ENCODE measurements at places on chromosomes 16 and 17.
A peak's percentile ranks its signal among the peaks of the same experiment; 100 is the strongest.

GRCh38 chr17:2871205-2871604 is 75.0 kb downstream of the RAP1GAP2 start:
- DNase-seq: no peak

GRCh38 chr17:61047515-61047914 is 352.1 kb upstream of the TBX2 start:
- DNase-seq: no peak

DNA sequence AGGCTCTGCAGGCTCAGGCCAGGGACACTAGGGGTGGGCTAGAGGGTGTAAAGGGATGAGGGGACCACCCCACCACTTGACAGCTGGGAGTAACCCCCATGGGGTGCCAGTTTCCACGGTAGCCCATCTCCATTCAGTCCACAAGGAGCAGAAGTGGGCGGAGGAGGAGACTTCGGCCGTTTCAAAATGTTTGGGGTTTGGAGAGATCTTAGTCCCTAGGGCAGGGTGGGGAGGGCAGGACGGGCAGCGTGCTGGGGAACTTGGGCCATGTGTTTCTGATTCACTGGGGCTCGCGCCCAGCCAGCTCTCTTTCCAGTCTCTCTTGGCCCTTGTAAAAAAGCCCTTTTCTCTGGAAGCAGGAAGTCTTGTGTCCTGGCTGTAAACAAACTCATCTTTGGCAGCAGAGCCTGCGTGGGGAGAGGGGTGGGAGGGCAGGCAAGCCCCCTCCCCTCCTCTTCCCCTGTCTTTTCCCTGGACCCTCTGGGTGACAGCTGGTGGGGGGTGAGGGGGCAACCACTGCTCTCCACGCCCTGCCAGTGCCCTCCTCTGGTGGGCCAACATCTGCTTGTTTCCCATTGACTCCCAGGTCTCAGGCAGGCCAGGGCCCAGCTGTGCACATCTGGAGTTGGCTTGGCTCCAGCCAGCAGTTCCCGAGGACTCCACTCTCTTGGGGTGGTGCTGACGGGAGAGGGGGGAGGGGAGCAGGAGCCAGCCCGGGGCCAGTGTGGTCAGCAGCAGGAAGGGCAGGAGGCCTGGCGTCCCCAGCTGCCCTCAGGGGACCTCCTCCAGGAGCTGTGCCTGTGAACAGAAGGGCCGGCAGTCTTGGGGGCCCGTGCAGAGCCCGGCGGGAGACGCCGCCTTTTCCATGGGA is 8.1 kb downstream of the CYGB start:
- peak; percentile 47 for DNase-seq

- no peak for DNase-seq
Measured at GRCh38 chr16:2919511-2920255, 8.0 kb downstream of the FLYWCH1 start.

DNA sequence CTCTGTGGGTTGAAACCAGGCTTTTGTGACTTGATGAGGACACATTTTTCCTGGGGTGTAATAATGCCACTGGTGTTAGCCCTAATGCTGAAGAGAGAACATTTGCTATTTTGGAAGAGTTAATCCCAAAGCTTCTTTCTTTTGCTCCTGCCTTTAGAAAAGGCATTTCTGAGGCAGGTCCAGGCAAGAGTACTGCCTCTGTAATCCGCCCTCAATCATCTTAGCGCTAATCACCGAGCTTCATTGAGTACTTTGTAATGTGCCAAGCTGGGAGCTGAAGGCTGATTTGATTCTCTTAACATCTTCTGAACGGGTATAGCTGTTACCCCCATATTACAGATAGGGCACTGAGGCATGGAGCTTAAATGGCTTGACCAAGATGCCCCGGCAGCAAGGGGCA is 60.3 kb downstream of the AKAP1 start:
- no peak for DNase-seq

GRCh38 chr17:13140750-13141149 is 122.9 kb upstream of the ELAC2 start:
- no peak for DNase-seq

- no peak for DNase-seq
Measured at GRCh38 chr16:85146532-85146797, 34.2 kb upstream of the CIBAR2 start.

- DNase-seq: no peak
Measured at GRCh38 chr16:2511996-2512734, 1.6 kb upstream of the ATP6V0C start.

GRCh38 chr17:50631195-50631907 is 3.3 kb upstream of the ABCC3 start:
- DNase-seq: no peak

- DNase-seq: peak; percentile 23
Measured at GRCh38 chr17:31724619-31725018, 134.4 kb downstream of the COPRS start.

DNA sequence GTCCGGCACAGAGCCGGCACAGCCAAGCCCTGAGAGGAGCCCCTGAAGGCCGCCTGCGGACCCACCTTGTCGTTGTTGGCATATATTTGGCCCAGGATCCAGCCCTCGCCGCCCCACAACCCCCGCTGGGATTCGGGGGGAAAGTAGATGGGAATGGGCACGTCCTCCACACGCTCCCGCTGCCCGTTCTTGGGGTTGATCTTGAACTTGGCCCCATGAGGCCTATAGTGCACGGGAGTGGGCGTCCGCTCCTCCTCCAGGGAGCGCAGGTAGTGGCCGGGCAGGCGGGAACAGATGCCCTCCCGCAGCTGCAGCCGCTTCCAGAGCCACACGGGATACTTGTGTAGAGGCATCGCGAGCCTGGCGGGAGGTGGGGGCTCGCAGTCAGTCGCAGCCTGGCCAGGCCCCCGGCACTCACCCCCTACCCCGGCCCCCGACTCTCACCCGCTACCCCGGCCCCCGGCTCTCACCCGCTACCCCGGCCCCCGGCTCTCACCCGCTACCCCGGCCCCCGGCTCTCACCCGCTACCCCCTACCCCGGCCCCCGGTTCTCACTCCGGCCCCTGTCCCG is 387 bp downstream of the MRPL28 start:
- no peak for DNase-seq

GRCh38 chr16:73753931-73754330 is 542.7 kb upstream of the PSMD7 start:
- DNase-seq: no peak

DNA sequence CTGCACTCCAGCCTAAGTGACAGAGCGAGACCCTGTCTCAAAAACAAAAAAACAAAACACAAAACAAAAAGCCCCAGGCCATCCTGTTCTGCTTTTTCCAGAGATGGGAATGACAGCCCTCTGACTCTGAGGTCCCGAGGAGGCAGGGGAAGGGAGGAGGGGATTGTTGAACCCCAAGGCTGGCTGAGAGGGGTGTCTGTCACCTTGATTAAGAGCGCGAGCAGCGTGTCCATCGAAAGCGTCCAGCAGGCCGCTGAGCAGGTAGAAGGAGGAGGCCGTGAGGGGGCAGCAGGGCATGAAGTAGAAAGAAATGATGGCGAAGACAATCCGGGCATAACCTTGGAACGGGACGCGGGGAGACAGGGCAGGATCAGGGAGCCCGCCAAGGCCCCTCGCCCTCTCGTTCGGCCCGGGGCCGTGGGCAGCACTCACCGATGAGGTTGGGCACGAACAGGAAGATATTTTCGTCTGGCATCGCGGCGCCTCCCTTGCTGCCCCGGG is 593 bp downstream of the CDIPT start:
- no peak for DNase-seq

DNA sequence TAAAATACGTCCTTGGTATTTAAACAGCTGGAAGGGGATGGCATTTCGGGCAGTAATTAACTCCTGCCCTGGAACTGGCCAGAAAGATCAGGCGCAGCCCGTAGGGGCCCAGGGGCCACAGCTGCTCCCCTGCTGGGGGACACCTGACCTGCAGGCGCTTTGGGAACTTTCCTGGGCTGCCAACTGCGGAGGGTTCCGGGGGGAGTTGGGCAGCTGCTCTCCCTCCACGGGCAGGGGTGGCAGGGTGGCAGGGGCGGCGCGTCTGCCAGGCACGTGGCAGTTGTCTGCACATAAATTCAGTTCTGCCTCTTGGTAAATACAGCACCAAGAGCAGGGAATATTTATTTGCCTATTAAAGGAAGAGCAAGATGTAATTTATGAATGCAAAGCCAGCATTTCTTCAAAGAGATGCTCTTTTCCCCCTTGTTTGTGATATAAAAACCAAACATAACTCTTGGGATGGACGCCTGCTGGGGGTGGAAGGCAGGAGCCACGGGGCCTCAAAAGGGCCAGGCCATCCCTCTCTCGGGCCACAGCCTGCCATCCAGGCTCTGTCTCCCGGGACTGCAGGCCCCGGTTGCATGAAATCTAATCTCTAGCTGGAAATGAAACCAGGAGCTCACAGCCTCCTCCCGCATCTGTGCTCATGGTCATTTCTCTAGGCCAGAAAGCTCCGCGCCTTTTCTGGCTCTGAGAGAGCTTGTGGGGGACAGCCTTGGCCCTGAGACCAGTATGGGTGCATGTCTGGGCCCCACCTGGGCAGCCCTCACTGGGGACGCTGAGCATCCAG is 29.9 kb upstream of the CHMP6 start:
- DNase-seq: no peak

GRCh38 chr16:69166946-69167930 is 19.7 kb upstream of the SNTB2 start:
- no peak for DNase-seq

DNA sequence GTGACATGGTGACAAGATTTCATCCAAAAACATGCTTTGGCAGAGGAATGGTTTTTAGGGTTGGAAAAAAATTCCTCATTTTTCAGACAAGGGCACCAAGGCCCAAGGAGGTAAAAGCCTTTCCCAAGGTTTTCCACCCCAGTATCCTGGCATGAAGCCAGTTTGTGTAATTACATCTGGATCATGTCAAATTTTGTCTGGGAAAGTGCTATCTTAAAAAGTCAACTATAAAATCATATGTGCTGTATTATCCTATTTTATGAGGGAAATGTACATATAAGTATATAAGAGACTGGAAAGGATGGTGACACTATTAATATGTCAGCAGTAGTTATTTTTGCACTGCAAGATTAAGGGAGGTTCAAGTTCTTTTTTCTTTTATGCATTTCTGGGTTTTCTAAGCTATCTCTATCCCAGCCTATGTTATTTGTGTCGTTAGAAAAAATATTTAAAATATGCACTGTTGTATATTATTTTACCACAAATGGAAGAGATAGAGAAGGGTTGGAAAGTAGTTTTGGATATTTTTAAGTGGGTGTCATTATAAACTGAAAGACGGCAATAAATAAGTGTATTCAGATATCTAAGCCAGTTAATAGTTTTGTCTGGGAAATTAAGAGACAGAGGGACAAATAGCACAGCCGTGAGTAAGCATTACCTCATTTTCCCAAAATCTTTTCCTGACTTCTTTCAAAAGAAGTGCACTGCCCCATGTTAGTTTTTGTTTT is 13.5 kb upstream of the FBXO47 start:
- DNase-seq: no peak

GRCh38 chr16:83630979-83631378 is 176.8 kb upstream of the HSBP1 start:
- no peak for DNase-seq

GRCh38 chr17:63151941-63152523 is 186.0 kb downstream of the TANC2 start:
- no peak for DNase-seq

GRCh38 chr17:78997881-78998280 is 11.7 kb downstream of the CANT1 start:
- no peak for DNase-seq

GRCh38 chr17:50926523-50926922 is 60.4 kb upstream of the TOB1 start:
- DNase-seq: no peak
